Activated gamma-delta T cell treated with Interleukin-2 at 50 U/mL for 16 hours (primary cell): ENCODE measurements at places on chromosomes 13 and 19.

DNA sequence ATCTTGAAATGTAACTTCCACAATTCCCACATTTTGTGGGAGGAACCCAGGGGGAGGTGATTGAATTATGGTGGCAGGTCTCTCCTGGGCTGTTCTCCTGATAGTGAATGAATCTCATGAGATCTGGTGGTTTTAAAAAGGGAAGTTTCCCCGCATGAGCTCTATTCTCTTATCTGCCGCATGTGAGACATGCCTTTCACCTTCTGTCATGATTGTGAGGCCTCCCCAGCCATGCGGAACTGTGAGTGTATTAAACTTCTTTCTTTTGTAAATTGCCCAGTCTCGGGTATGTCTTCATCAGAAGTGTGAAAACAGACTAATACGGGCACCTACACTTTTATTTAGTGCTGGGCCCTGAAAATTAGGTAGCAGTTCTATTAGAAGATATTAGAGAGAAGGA lies 45.8 kb downstream of the TNFSF13B start:
- no peak for DNase-seq

GRCh38 chr19:18344582-18344950 lies 4.2 kb downstream of the PGPEP1 start:
- no peak for DNase-seq

GRCh38 chr13:102049853-102050252 lies 352.0 kb downstream of the FGF14 start:
- DNase-seq = no peak

DNA sequence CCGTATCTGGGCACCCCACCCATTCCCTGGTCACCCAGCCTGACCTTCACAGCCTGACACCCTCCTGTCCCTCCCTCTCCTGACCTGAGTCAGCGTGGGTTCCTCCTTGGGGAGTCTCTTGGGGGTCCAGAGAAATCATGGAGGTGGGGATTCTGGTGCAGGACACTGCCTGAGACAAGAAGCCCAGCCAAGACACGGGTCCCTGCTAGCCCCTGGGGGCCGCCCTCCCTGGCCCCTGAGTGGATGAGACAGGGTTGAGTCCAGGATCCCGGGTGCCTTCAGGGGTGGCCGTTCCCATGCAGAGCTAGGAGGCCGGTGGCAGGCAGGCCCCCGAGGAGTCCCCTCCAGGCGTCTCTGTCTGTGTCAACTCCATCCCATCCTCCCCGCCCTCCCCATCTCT lies 1.6 kb downstream of the MAP2K7 start:
- no peak for DNase-seq

DNA sequence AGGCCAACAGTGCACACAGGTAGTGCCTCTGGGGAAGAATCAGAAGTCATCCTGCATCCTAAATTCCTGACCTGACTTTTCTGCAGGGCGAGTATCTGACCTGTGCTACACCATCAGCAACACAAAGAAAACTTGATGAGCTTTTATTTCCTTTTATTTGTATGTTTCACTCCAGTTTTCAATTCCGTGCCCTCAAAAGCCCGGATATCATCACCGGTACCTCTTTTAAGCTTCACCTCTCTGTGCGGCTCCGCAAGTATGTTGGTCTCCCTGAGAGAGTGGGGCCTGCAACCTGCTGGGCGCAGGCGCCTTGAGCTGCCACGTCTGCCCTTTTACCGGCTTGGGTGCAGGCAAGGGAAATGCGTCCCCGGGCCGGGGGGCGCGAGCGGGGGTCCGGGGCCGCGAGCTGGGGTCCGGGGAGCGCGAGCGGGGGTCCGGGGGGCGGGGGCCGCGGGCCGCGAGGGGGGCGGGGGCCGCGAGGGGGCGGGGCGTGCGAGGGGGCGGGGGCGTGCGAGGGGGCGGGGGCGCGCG lies 4.3 kb upstream of the DUXA start:
- DNase-seq = peak; percentile 26

- DNase-seq = no peak
Observed at GRCh38 chr13:97058391-97058790, 64.1 kb upstream of the OXGR1 start.

- DNase-seq = no peak
Observed at GRCh38 chr13:45413826-45414307, 4.3 kb downstream of the SLC25A30 start.

GRCh38 chr19:41234512-41235168 lies 15.6 kb downstream of the AXL start:
- DNase-seq = no peak

- DNase-seq = no peak
Observed at GRCh38 chr19:13051557-13052165, 51.0 kb downstream of the LYL1 start.

DNA sequence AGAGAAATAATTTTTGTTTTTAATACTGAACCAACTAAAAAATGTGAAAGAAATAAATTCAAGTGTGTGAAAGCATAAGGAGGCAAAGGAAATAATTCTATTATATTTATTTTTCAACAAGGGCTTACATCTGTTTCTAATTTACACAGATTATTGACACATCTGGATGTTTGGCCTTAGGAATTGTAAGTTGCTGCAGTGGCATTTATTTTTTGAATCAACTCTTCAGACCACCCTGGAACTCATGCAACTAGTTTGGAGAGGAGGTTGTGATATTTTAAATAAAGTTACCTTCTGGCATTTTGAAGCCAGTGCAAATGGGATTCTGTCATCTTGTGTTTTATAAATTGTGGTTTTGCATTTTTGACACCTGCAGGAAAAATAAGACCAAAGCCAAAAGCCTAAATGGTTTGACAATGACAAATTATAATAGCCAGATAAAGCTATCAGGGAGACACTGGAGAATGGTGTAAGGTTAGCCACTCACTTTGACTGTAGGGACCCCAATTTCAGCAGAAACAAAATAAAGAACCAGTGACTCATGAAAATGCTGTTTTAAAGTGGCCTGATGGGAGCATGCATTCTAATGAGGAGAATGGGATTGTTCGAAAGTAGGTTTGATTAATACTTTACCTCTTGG lies 192.9 kb downstream of the KLF5 start:
- no peak for DNase-seq

GRCh38 chr19:48842789-48843162 lies 6.5 kb upstream of the HSD17B14 start:
- peak; percentile 51 for DNase-seq

GRCh38 chr13:26785838-26786630 lies 25.4 kb upstream of the GPR12 start:
- DNase-seq = peak; percentile 66

DNA sequence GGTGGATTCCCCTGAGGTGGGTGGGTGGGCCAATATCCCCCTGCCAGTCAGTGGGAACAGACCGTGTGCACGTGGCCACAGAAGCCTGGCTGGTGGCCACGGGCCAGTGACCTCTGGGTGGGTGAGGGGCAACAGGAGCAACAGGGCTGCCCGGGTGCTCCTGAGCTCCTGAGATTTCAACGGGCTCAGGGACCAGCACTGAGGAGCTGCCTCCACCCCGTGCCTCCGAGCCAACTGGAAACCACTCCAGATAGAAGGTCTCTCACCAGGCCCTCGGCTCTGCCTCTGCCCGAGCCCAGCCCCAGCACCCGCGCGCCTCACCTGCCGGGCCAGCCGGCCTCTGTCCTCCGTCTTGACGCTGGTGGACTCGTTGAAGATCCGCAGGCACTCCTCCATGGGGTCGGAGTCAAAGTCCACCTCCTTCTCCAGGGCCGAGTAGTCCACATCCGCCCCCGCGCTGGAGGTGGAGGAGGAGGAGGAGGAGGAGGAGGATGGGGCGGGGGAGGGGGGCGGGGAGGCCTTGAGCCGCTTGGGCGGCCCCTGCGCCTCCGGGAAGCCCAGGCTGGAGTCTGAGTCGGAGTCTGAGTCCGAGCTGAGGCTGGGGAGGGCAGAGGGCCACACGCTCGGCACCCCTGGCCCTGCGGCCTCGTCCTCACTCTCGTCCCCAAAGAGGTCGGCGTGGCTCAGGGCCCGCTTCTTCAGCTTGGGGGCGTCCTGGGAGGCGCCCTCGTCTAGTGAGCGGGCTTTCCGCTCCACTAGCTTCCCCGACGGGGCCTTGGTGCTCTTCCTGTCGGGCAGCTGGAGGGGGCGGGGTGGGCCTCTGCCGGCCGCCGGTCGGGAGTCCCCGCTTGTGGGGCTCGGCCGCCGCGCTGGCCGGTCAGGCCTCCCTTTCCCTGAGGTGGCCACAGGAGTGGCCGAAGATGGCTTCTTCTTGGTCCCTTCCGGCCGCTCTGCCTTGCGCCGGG lies 14.8 kb upstream of the ATP8B3 start:
- DNase-seq = no peak

- DNase-seq = no peak
Observed at GRCh38 chr19:17647071-17648020, 40.8 kb downstream of the UNC13A start.

DNA sequence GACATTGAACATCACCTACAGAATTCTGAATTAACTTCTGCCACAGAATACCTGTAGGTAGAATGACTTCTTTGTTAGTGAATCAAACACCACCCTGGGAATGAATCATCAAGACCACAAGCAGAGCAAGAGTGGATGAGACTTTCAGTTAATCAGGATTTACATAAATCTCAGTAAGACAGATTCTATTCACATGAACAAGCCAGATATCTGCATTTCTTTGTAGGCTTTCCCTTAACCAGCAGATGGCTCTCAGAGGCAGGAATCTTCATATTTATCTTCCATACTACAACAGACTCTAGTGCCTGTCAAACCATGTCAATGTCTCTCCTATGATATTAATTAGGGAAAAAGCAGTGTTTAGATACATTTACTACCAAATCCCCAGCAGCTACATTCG lies 412.1 kb downstream of the KLF12 start:
- no peak for DNase-seq

DNA sequence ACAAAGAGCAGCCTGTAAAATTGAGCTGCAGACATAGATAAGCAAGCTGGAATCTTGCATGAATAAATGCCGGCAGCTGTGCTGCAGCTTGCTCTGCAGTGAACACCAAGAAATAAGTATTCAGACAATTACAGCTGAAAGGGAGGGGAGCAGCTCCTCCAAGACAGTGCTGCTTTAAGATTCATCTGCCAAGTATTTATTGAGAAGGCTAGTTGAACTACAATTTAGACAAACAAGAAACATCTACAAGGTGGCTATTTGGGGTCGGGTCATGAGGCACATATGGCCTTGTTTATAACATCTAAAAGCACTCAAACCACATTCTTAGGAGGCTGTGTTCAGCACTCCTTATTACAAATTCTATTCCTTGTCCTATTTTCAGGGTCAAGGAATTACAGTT lies 34.9 kb downstream of the ZNF726 start:
- DNase-seq = no peak

DNA sequence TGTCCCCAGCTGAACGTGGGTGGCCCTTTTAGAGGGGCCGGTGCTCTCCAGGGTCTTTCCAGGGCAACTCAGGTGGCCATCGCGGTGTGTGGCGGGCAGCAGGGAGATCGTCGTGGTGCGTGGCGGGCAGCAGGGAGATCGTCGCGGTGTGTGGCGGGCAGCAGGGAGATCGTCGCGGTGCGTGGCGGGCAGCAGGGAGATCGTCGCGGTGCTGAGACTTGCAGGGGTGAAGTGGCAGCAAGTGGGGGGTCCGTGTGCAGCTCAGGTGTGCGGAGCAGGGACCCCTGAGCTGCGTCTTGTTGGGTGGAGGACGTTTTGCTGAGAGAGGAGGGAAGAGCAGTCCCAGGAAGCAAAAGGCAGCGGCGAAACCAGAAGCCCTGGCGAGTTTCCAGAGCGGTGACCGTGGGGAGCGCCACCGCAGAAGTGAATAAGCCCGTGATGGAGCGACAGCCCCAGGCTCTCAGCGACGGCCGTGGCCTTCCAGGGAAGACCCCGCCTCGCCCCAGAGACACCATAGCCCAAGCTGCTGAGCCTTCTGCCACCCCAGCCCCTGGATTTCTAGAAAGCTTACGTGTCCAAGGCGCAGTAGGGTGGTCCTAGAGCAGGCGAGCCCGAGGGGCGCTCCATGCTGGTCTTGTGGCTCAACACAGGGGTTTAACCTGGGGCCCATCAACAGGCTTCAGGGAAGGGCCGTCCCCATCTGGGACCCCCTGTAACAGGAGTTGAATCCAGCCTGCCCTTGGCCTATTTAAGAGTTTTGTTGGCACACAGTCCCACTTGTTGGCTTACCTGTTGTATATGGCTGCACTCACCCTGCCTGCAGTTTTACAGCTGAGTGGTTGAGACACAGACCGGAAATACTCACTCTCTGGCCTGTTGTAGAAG lies 5.4 kb downstream of the NCLN start:
- DNase-seq = no peak

DNA sequence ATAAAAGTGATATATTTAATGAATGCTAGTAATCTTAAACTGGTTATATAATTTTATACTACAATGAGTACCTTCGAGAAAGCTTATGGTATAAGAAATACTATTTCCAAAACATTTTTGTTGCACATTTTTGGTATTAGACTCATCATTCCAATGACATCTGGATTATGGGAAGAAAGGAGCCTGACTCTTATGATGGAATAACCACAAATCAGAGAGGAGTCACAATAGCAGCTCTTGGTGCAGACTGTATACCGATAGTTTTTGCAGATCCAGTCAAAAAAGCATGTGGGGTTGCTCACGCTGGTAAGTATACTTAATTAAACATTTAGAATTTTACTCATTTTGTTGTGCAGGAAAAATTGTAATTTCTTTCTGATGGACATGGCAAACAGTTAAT lies 3.9 kb downstream of the LACC1 start:
- DNase-seq = no peak

DNA sequence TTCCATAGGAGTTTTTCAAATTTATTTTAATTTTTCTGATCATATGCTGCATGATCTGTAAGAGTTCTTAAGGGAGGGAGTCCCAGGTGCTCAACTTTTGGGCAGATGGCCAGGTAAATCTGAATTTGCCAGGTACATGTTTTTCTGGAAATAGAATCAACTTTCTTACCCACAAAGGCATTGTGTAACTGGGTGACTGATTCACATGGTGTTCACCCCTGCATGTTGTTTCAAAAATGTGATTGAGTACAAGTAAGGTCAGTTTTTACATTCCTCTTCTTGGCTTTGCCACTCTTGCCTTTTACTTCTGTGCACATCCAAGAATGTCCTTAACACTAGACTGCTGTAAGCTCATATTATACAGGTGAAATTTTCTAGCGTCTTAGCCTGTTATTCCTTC lies 30.4 kb downstream of the RB1 start:
- DNase-seq = no peak

DNA sequence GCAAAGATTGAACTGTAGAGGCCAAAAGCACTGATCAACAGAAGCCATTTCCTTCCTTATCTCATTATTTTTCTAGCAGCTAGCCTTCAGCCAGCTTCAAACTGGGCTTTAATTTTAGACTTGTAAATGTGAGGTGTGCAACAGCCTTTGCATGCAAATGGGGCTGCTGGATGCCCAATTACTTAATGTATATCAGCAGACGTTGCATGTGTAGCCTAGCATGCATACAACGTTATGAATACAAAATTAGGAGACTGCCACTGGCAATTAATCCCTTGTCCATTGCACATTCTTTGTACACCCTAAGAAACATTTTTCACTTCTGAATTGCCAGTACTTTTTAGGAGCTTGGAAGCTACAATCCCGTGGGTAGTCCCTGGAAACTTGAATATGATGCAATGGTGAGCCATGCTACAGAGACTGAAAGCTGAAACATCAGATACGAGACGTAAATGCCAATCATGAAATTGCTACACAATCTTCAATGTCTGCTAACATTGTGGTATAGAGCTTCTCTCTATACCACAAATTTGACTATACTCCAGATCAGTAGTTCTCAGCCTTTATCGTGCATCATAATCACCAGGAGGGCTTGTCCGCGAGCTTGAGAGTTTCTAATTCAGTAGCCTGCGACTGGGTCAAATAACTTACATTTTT lies 20.2 kb downstream of the EPSTI1 start:
- DNase-seq = no peak

- DNase-seq = no peak
Observed at GRCh38 chr19:11659612-11660011, 62.3 kb downstream of the ZNF627 start.

- DNase-seq = no peak
Observed at GRCh38 chr13:73201626-73202025, 142.8 kb downstream of the KLF5 start.

- no peak for DNase-seq
Observed at GRCh38 chr19:46218160-46218559, 11.4 kb upstream of the IGFL1 start.
